ENCODE measurements at places on chromosomes 5 and 9. TPM values are rescaled to one million over a fixed set of nuclear protein-coding genes. Genes with fewer than 3 reads are reported as not detected.

DOCK8 gene
- 8.4 TPM for polyA plus RNA-seq

TMEM8B gene
- polyA plus RNA-seq, result 27.1 TPM

DNA sequence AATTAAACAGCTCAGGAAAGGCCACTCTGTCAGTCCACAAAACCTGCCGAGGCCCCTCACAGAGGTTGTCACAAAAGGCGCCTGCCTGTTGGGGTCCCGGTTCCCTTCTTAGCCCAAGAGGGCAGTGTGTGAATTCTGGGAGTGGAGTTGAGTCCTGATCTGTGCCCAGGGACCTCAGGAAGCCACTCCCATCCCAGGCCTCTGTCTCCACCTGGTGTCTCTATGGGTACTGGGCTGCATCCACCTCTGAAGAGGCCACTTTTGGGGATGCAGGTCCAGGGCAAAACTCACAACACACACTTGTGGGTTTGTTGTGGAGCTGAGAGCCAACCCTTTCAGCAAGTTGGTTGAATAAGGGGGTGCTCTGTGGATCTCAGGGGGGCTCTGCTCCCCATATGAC lies 74.3 kb upstream of the STXBP1 start:
- DNase-seq, result no peak

- no peak for DNase-seq
Observed at GRCh38 chr5:125750147-125750860, 672.9 kb upstream of the GRAMD2B start.

GRCh38 chr9:15531380-15531779 lies 20.6 kb upstream of the PSIP1 start:
- no peak for DNase-seq

- DNase-seq, result no peak
Observed at GRCh38 chr9:37390759-37391158, 31.7 kb upstream of the GRHPR start.

GRCh38 chr9:133115604-133116345 lies 5.3 kb downstream of the RALGDS start:
- no peak for DNase-seq
